NCI-H1436 treated with DMSO at 0.1 percent for 48 hours (cell line): ENCODE measurements at places on chromosomes 2 and 18.

GRCh38 chr2:6627316-6627715 lies 238.4 kb downstream of the CMPK2 start:
- DNase-seq = no peak

DNA sequence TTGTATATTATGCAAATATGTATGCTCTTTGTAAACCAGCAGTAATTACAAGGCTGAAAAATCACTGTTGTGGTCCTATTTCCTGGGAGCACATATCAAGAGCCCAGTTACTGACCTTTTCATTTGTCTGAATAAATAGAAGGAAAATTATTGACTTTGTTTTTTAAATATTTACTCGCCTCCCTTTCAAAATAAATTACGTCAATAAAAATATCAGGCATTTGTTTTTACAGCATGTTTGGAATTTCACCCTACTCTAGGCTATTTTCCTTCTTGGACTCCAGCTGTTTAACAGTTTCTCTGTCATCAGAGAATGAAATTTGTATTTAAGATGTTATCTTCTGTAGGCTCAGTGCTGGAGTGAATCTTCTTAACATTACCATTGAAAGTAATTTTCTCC lies 59.9 kb upstream of the LRATD1 start:
- no peak for DNase-seq

DNA sequence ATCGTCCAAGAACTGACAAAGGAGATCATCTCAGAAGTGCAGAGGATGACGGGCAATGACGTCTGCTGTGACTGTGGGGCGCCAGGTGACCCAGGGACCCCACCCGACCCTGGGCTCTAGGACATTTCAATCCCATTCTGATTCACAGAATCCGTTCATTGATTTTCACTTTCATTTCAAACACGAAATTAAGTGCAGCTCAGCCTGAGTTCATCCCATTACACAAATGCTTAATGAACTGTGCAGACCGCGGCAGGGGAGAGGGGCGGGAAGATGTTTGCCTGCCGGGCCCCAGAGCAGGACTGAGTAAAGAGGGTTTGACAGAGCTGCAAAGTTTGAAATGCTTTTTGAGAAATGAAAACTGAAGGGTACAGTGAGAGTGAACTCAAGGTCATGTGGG lies 67.1 kb downstream of the ITGB1BP1 start:
- no peak for DNase-seq

GRCh38 chr18:10201226-10201625 lies 253.2 kb upstream of the APCDD1 start:
- DNase-seq = no peak

- no peak for DNase-seq
Observed at GRCh38 chr18:70234667-70235459, 29.4 kb upstream of the RTTN start.

- no peak for DNase-seq
Observed at GRCh38 chr18:57954935-57955334, 89.1 kb upstream of the NEDD4L start.

DNA sequence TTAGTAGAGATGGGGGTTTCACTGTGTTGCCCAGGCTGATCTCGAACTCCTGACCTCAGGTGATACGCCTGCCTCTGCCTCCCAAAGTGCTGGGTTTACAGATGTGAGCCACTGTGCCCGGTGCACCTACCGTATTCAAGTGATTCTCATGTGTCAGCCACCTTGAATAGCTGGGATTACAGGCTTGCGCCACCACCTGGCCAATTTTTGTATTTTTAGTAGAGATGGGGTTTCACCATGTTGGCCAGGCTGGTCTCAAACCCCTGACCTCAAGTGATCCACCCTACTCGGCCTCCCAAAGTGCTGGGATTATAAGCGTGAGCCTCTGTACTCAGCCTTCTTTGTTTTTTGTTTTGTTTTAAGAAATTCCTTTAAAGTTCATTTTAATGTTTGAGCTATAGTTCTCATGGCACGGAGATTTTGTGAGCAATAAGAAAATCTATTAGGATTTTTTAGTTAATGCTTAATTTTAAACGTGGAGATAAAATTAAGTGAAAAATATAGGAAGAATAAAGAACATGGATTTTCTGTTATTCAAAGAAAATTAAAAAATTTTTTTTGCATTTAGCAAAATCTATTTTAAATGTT lies 242.6 kb downstream of the PHLPP1 start:
- no peak for DNase-seq

GRCh38 chr2:201436141-201436540 lies 15.1 kb downstream of the TRAK2 start:
- DNase-seq = no peak

DNA sequence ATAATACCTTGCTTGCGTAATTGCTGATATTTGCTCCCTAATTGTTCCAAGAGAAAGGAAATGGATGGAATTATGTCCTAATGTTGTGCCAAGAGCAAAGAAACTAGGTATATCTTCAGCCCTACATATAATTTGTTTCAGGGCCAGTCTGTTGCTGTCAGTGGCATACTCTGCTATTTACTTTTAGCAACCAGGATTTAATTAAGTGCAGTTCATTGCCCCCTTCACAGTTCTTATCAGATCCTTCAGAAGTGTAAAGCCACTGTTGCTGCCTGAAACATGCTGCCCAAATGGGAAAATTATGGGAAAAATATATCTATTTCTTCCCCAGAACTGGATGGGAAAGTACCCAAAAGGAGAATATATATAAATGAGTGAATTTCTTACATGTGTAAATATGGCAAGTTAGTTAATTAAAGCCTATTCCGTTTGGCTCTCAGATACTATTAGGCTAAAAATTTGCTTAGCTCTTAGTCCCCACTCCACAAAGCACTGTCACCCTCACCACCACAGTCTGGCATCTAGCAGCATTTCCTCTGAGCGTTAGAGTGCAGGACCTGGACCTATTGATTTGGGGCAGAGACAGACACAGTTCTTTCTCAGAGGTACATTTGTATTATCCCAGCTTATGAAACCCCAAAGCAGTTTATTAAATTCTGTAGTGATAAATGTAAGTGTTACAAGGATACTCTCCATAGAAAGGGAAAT lies 72.8 kb upstream of the DTNA start:
- DNase-seq = no peak

- DNase-seq = no peak
Observed at GRCh38 chr2:8872821-8873432, 35.5 kb upstream of the KIDINS220 start.
